Spinal cord (tissue), 10 donors: ENCODE measurements at places on chromosomes 16 and 17. TPM values are rescaled to one million over a fixed set of nuclear protein-coding genes. Genes with fewer than 3 reads are reported as not detected.

The OR3A3 gene
- total RNA-seq, result not detected

The FMNL1 gene
- 17.7 TPM for total RNA-seq

The SNX20 gene
- 0.61 TPM for total RNA-seq

The RNF151 gene
- not detected for total RNA-seq

The SLC35G6 gene
- total RNA-seq, result not detected

The KRT25 gene
- 0.40 TPM for total RNA-seq

The OTOA gene
- total RNA-seq, result 0.61 TPM

- H3K27me3 ChIP-seq, result no peaks in the 10 kb centered on the region
- peaks cover 40% of the 10 kb centered on the region for H3K4me1 ChIP-seq
- H3K36me3 ChIP-seq, result peaks cover 48% of the 10 kb centered on the region
- no peak overlapping the region for H3K27ac ChIP-seq
Observed at GRCh38 chr17:17551361-17551760, 40.1 kb downstream of the PEMT start.

DNA sequence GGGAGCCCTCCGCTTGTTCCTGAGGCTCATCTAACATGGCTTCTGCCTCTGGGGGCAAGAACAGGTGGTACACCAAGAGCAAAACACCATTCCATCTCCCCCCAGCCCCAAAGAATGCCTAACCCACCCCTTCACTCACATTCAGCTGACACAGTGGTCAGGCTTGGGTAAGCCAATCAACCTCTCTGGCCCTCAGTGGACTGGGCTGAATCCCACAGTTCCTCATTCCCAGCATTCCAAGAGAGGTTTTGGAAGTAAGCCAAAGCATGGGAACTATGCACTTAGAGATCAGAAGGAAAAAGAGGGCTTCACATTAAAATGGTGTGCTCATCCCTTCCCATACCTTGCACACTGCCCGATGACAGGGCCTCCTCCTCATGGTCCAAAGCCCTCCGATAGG, 7.8 kb downstream of the PIGS start:
- no peak overlapping the region for H3K4me3 ChIP-seq
- no peaks in the 10 kb centered on the region for H3K27me3 ChIP-seq
- H3K27ac ChIP-seq, result no peak overlapping the region
- DNase-seq, result no peak
- H3K4me1 ChIP-seq, result peaks cover 4% of the 10 kb centered on the region

- no peak for DNase-seq
- H3K4me1 ChIP-seq, result peaks cover 27% of the 10 kb centered on the region
- H3K27me3 ChIP-seq, result no peaks in the 10 kb centered on the region
- no peak overlapping the region for H3K27ac ChIP-seq
- no peak overlapping the region for H3K4me3 ChIP-seq
Observed at GRCh38 chr17:82793974-82794630, 42.2 kb downstream of the TBCD start.

DNA sequence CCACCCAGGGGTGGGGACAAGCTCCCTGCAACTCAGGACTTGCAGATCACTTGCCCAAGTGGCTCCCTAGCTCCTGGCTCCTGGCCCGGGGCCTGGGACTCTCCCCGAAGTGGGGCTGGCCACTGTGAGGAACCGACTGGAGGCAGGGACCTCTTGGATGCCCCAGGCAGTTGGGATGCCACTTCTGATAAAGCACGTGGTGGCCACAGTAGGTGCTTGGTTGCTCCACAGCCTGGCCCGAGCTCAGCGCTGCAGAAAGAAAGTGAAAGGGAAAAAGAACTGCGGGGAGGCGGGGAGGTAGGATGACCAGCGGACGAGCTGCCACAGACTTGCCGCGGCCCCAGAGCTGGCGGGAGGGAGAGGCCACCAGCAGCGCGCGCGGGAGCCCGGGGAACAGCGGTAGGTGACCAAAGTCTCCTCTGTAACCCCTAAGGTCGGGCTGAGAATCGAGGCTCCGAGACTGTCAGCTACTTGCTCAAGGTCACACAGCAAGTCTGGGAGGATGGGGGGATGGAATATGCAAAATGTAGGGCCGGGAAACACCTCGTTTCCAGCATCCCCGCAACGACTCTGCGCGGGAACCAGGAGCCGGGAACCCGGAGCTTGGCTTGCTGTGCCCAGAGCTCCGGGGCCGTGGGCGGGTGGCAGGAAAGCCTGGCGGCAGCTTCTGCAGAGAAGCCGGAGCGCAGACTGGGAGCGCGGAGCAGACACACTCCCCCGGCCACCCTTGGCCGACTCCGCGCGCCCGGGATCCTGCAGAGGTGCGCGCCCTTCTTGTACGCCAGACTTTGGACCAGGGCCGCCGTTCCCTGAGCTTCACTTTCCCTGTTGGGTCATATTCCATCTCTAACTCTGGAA, 1.9 kb downstream of the CIITA start:
- no peaks in the 10 kb centered on the region for H3K36me3 ChIP-seq
- H3K27ac ChIP-seq, result no peak overlapping the region
- no peak for DNase-seq
- H3K4me1 ChIP-seq, result peaks cover 15% of the 10 kb centered on the region
- peak overlapping the region; percentile 29 for H3K4me3 ChIP-seq

DNA sequence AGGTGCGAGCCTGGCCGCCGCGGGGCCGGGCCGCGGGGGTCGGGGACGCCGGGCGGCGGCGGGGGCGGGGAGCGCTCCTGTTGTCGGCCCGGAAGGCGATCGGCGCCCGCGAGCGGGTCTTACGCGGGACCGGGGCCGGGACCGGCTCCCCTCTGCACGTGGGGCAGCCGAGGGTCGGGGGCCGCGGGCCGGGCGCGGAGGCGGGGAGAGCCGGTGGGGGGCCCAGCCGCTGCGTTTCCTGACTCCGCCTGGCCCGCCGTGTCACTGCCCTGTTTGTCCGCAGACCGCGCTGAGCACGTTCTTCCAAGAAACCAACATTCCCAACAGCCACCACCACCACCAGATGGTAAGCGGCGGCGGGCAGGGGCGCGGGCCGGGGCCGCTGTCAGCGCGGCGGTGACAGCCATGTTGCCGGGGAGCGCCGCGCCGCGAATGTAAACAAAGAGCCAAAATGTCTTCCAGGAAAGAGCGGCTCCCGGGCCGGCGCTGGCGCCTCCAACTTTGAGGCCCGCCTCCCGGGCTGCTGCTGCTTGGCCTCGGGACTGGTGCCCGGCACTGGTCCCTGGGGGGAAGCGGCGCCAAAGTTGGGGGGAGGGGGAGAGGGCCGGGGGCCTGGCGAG, 586 bp downstream of the UBALD2 start:
- DNase-seq, result no peak
- peaks cover 31% of the 10 kb centered on the region for H3K36me3 ChIP-seq
- H3K4me3 ChIP-seq, result peak overlapping the region; percentile 55
- no peaks in the 10 kb centered on the region for H3K27me3 ChIP-seq
- H3K4me1 ChIP-seq, result peaks cover 55% of the 10 kb centered on the region
